ENCODE measurements at places on chromosomes 3 and 15.
A peak's percentile ranks its signal among the peaks of the same experiment; 100 is the strongest.

- no peak overlapping the region for H3K4me3 ChIP-seq
- H3K27ac ChIP-seq: no peak overlapping the region
- no peaks in the 10 kb centered on the region for H3K4me1 ChIP-seq
- no peaks in the 10 kb centered on the region for H3K36me3 ChIP-seq
- no peaks in the 10 kb centered on the region for H3K27me3 ChIP-seq
Observed at GRCh38 chr3:161156936-161157335, 51.8 kb upstream of the B3GALNT1 start.

- H3K4me1 ChIP-seq: peaks cover 12% of the 10 kb centered on the region
- H3K27ac ChIP-seq: no peak overlapping the region
- peaks cover 17% of the 10 kb centered on the region for H3K27me3 ChIP-seq
- peak overlapping the region; percentile 60 for H3K4me3 ChIP-seq
- no peaks in the 10 kb centered on the region for H3K36me3 ChIP-seq
Observed at GRCh38 chr15:40358471-40359353, 693 bp downstream of the DISP2 start.

- H3K4me1 ChIP-seq: peaks cover 46% of the 10 kb centered on the region
- DNase-seq: peak; percentile 23
- no peaks in the 10 kb centered on the region for H3K36me3 ChIP-seq
- H3K27me3 ChIP-seq: no peaks in the 10 kb centered on the region
- H3K4me3 ChIP-seq: no peak overlapping the region
Observed at GRCh38 chr3:70849911-70850699, 537.7 kb upstream of the MDFIC2 start.

DNA sequence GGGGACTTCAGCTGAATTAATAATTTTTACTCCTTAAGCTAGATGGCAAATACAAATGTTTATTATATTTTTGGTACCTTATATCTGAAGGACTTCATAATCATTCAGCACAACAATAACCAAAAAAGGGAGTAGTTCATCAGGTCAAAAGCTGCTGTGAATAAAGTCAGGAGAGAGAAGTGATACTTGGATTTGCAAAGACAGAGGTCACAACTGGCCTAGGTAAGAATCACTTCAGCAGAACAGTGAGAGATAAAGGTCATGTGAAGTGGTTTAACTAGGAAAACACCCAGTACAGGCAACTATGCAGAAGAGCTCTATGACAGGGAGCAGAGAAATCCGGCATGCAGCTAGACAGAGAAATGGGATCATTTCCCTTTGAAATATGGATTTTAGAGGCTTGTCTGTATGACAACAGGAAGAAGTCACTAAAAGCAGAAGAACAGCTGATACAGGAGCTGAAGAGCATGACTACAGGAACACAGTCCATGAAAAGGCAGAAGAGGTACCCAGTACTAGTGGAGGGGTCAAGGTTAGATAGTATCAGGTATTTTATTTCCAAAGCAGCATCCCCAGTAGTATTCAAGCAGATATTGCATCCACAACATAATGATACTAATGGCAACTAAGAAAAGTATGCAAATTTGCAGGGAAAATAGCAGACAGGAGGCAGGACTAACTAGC lies 25.7 kb downstream of the ZMAT3 start:
- no peak overlapping the region for H3K27ac ChIP-seq
- DNase-seq: peak; percentile 38
- no peak overlapping the region for H3K4me3 ChIP-seq
- peaks cover 9% of the 10 kb centered on the region for H3K4me1 ChIP-seq
- H3K36me3 ChIP-seq: no peaks in the 10 kb centered on the region

DNA sequence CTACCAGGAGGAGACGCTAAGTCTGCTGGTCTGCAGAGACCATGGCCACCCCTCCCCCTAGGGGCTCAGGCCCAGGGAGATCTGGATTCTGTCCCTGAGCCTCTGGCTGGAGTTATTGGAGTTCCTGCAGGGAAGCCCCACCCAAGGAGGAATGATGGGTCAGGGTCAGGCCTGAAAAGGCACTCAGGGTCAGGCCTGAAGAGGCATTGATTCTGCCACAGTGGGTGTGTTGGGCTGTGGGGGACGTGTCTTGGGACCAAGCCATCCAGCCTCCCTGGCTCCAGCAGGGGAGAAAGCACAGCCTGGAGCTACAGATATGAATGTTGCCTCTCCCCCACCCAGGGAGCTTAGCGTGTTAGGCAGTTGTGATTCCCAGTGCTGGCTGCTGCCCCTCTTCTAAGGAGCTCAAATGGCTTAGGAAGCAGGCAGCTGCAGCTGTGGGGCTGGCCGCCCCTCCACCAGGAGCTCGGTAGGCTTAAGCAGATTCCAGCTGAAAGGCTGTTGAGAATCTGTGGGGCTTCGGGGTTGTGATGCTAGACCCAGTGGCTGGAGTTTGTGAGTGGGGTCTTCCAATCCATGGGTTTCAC lies 176.7 kb downstream of the CHL1 start:
- H3K4me1 ChIP-seq: no peaks in the 10 kb centered on the region
- DNase-seq: no peak
- no peaks in the 10 kb centered on the region for H3K36me3 ChIP-seq
- no peak overlapping the region for H3K27ac ChIP-seq
- H3K4me3 ChIP-seq: no peak overlapping the region
- no peaks in the 10 kb centered on the region for H3K27me3 ChIP-seq

DNA sequence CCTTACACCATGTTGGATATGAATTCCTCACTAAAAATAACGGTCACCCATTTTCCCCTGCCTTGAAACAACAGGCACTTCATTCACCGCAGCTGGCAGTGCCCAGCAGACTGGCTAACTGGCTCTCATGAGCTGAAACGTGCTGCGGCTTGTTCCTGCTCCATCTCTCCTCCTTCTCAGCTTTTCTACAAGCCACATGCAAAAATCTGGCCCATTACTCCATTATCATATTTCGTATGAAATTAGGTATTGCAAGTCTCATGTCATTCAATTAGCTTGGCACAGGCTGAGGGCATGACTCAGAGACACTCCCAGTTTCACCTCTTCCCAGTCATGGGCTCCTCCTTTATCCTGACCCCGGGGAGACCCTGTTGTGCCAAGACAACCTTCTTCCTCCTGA lies 60.0 kb downstream of the MAGEF1 start:
- no peak overlapping the region for H3K27ac ChIP-seq
- no peak overlapping the region for H3K4me3 ChIP-seq
- no peaks in the 10 kb centered on the region for H3K4me1 ChIP-seq
- no peaks in the 10 kb centered on the region for H3K27me3 ChIP-seq
- peak; percentile 41 for DNase-seq

DNA sequence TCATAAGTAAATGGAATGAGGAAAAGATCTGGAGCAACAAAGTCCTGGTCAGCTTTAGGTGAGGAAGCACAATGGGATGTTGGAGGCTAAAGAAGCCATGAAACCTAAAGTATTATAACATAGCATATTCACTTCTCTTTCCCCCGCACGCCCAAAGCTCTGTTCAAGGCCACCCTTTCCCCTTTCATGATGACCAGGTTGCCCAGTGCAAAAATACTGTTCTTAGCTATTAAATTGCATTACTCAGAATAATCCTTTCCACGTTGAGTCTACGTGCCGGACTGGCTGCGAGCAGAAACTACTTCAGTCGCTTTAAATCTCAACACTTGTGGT lies 589 bp upstream of the MAPKBP1 start:
- peak overlapping the region; percentile 67 for H3K27ac ChIP-seq
- peak overlapping the region; percentile 72 for H3K4me3 ChIP-seq
- H3K4me1 ChIP-seq: peaks cover 50% of the 10 kb centered on the region
- peak; percentile 79 for DNase-seq
